ENCODE measurements at places on chromosomes 1 and 21. TPM values are rescaled to one million over a fixed set of nuclear protein-coding genes. Genes with fewer than 3 reads are reported as not detected.

GRCh38 chr1:56255516-56256152 lies 323.7 kb downstream of the PLPP3 start:
- no peak for DNase-seq

DNA sequence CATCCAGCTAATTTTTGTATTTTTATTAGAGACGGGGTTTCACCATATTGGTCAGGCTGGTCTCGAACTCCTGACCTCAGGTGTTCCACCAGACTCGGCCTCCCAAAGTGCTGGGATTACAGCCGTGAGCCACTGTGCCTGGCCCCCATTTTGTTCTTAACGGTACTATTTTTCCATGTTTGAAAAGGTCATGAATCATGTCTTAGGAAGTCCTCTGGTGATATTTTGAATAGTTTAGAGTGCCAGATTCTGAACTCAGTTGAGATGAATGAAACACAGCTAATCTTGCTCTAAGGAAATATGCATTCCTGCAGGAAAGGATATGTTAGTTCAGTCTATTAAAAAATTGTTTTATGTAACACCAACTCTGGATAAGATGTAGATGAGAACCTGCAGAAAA lies 62.6 kb upstream of the ATP2B4 start:
- DNase-seq, result no peak

Gene CR1
- 0.41 TPM for total RNA-seq

Gene SEMA6C
- total RNA-seq, result 34.0 TPM

Gene ALG14
- total RNA-seq, result 10.5 TPM

Gene FCGR3B
- total RNA-seq, result not detected

Measured in progenitor cell of endocrine pancreas (in vitro differentiated cells).